ENCODE measurements at places on chromosomes 16 and 17. TPM values are rescaled to one million over a fixed set of nuclear protein-coding genes. Genes with fewer than 3 reads are reported as not detected.

DNA sequence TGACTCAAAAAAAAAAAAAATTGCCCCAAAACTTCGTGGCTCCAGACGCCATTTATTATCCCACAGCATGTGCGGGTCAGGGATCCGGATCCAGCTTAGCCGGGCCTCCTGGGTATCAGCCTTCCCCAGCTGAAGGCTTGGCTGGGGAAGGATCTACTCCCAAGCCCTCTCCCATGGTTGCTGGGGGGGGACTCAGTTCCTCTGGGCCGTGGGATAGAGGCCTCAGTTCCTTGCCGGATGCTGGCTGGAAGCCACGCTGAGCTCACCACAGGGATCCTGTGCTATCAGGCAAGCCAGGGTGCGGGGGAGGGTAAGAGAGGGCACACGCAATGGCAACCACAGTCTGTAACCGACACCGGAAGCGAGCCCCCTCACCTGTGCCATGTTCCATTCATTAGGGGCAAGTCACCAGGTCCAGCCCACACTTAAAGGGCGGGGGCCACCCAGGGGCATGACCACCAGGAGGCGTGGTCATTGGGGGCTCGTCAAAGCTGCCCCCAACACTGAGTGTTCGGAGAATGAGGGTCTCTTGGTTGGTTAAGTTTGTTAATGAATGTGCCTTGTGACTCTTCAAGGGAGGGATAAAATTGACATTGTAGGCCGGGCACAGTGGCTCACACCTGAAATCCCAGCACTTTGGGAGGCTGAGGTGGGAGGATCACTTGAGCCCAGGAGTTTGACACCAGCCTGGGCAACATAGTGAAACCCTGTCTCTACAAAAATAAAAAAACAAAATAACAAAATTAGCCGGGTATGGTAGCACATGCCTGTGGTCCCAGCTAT, 210.0 kb upstream of the GSE1 start:
- H3K27me3 ChIP-seq, result no peaks in the 10 kb centered on the region
- no peaks in the 10 kb centered on the region for H3K36me3 ChIP-seq
- no peak for DNase-seq
- no peak overlapping the region for H3K4me3 ChIP-seq
- no peak overlapping the region for H3K27ac ChIP-seq
- no peaks in the 10 kb centered on the region for H3K4me1 ChIP-seq

DNA sequence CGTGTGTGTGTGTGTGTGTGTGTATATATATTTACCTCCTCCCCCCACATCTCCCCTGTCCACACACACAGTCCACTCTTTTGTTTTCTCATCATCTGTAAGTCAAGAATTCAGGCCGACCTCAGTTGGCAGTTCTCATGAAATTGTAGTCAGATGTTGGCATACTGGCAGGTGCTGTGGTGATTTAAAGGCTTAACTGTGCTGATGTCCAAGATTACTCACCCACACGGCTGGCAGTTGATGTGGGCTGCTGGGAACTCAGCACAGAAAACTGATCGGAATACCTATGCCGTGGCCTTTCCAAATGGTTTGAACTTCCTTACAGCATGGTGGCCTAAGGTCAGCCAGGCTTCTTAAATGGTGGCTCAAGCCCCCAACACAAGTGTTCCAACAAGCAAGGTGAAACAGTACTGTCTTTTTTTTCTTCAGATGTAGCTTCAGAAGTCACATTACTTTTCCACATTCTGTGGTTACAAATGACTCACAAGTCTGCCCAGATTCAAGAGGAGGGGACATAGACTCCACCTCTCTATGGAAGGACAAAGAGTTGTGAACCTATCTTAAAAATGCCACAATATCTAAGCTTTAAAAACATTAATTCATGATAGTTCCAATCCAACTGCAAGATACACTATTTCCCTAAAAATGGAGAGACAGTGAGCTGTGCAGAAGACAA, 198.5 kb upstream of the HS3ST4 start:
- DNase-seq, result no peak
- no peak overlapping the region for H3K27ac ChIP-seq
- H3K4me3 ChIP-seq, result no peak overlapping the region
- no peaks in the 10 kb centered on the region for H3K36me3 ChIP-seq
- no peaks in the 10 kb centered on the region for H3K27me3 ChIP-seq

- H3K4me1 ChIP-seq, result no peaks in the 10 kb centered on the region
- H3K36me3 ChIP-seq, result no peaks in the 10 kb centered on the region
Observed at GRCh38 chr16:88315543-88316105, 67.1 kb upstream of the ZNF469 start.

PNPO gene
- total RNA-seq, result 103 TPM

IGF2BP1 gene
- total RNA-seq, result not detected
